A673 (cell line): ENCODE measurements at places on chromosomes 13 and 19. TPM values are rescaled to one million over a fixed set of nuclear protein-coding genes. Genes with fewer than 3 reads are reported as not detected.

The ZNF665 gene
- 1.2 and 1.5 TPM in 2 replicates for total RNA-seq

DNA sequence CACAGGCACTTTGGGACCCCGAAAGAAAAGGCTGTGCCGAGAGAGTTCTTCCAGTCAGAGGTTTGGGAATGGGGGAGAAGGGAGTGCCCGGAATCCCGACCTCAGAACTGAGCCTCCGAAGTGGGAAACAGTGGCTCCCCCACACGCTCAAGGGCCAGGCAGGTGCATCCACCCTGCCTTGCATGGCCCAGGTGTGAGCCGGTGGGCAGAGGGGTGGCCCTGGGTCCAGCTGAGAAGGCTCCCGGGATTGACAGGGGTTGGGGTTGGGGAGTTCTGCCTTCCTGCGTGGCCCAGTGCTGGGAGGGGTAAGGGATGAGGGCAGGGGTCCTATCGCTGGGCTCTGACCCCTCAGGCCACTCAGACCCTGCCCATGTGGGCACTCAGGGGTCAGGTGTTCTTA is 163.5 kb upstream of the TUBA3C start:
- no peaks in the 10 kb centered on the region for H3K27me3 ChIP-seq
- no peak for DNase-seq
- H3K4me1 ChIP-seq = no peaks in the 10 kb centered on the region
- H3K36me3 ChIP-seq = no peaks in the 10 kb centered on the region
- no peak overlapping the region for H3K27ac ChIP-seq

DNA sequence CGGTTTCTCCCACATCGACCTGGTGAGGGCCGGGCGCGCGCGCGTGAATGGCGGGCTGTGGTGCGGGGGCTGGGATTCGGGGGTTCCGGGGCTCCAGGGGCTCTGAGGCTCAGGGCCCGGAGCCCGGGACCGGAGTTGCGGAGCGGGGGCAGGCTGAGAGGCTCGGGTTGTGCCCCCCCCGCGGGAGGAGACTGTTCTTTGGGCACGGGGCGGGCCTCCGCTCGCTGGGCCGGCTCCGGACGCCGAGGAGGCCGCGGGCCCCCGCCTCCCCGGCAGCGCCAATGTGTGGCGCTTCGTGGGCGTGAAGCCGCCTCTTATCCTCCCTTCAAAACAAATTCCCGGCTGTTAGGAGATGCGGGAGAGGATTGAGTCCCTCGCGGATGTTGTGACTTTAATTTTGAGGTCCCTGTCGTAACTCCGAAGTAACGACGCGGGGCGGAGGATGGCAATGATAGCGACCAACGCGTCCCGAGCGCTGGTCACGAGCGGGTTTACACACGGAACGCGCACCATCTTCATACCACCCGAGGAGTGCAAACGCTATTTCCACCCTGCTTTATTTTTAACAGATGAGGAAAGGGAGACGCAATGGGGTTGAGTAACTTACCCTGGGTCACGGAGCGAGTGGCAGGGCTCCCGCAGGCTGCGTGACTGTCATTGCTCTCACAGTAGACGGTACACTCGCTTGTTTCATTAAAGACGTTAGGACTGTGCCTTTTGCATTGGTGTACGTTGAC is 536 bp downstream of the UBA2 start:
- H3K27me3 ChIP-seq = no peaks in the 10 kb centered on the region
- H3K27ac ChIP-seq = peak overlapping the region; percentile 98
- DNase-seq = peak; percentile 48
- H3K4me1 ChIP-seq = peaks cover 15% of the 10 kb centered on the region
- peaks cover 29% of the 10 kb centered on the region for H3K36me3 ChIP-seq
- H3K4me3 ChIP-seq = peak overlapping the region; percentile 93

DNA sequence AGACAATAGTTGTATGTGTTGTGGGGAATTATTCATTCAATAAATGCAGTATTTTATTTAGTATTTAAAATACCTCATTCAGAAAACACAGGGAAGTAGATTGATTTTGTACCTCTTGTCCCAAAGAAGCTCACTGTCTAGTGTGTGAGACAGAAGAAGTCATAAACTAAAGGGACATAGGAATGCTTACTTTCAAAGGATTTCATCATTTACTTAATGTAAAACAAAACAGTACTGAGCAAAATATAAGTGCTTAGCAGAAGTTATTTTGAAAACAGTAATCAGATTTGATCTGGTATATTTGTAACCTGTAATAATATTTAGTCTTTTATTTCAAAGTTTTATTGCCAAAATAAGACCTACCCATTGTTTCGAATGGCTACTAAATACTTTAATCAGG is 117.9 kb downstream of the TDRD3 start:
- no peaks in the 10 kb centered on the region for H3K27me3 ChIP-seq
- DNase-seq = no peak
- H3K4me3 ChIP-seq = no peak overlapping the region
- no peaks in the 10 kb centered on the region for H3K4me1 ChIP-seq
- H3K36me3 ChIP-seq = peaks cover 10% of the 10 kb centered on the region
